ENCODE measurements at places on chromosomes 4 and X.

DNA sequence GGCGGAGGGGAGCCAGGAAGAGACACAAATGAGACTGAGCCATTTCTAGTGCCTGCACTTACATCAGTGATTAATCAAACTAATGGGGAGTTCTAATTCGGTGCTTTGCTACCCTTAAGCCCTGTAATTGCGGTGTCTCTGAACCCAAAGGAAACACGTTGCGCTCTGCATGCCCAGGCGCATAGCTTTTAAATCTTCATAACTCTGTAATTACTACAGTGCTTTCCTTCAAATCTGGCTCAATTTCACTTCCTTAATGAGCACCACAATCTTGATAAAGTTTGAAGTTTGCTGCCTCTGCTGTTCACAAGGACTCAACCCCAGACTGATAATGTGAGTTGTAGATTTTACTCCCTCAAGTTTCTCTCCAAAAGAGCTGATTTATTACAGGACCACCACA is 5.7 kb upstream of the NHS start:
- no peak for DNase-seq

GRCh38 chr4:149676076-149676475 is 139.6 kb downstream of the IQCM start:
- DNase-seq = no peak

- no peak for DNase-seq
Measured at GRCh38 chrX:78064152-78064551, 39.9 kb upstream of the PGK1 start.

GRCh38 chr4:2412534-2412884 is 5.9 kb downstream of the ZFYVE28 start:
- no peak for DNase-seq

DNA sequence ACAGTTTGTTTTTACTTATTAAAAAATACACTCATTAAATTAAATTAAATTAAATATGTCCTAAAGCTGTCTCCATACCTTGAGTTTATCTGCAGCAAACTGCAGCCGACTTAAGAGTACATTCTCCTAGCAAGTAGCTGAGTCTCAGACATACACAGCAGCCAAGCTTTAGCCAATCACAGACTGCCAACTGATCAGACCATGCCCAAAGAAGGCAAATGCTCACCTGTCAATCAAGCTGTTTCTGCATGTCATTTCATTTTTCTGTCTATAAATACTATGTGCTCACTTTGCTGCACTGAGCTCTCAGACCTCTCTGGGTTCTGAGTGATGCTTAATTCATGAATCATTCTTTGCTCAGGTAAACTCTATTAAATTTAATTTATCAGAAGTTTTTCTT is 280.9 kb upstream of the EPHA5 start:
- no peak for DNase-seq

GRCh38 chr4:11038926-11039325 is 354.4 kb upstream of the CLNK start:
- DNase-seq = no peak

Data from activated naive CD4-positive, alpha-beta T cell (primary cell).